ENCODE measurements at places on chromosomes 7 and 10. TPM values are rescaled to one million over a fixed set of nuclear protein-coding genes. Genes with fewer than 3 reads are reported as not detected.

COL17A1 gene
- polyA plus RNA-seq = 1.3 TPM

TYW1B gene
- 5.4 TPM for polyA plus RNA-seq

SPDYE9 gene
- polyA plus RNA-seq = 1.9 TPM

DNA sequence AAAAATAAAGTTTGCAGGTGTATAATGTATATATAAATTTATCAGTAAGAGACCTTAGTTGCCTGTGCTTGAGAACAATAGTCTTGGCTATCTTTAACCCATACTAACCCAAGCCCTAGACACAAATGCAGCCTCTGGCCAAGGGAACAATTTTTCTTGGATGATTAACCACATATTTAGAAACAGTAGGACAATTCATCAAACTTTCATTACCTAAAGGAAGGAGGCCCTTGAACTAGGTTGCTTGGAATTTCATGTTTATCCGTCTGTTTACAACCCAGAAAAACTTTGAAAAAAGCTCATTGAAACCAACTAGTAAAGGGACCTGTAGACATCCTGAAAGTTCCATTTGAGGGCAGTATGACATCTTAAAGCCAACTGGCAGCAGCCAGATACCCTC is 8.9 kb upstream of the ERLIN1 start:
- no peak for DNase-seq

GRCh38 chr7:95951997-95952795 is 179.8 kb downstream of the DYNC1I1 start:
- DNase-seq = no peak

EGFR gene
- 21.0 TPM for polyA plus RNA-seq

DNA sequence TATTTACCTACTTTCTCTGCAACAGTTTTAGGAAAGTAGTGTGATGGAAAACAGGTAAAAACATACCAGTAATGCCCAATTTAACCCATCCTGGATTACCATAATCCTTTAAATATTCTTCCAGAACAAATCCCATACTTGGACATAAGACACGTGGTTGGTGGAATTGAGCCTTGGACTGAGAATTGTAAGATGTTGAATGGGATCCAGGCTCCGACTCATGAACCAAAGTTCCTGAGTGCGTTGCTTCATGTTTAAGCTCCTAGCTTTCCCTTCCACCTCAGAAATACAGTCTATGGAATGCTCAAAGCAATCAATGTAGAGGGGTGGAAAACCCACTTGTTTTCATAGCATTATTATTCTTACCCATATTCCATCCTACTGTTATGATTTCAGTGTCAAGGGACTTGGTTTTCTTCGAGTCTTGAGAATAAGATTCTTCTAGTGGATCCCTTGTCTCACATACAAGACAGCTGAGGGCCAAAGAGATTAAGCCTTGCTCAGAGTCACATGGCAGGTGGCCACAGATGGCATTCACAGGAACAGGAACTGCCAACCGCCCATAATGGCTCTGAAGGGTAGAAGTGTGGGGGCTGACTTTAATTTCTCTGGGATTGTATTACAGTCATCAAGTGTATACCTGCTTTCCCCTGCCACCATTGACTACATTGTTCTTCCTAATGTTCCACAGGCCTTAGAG is 171.2 kb downstream of the GFRA1 start:
- DNase-seq = no peak

- no peak for DNase-seq
These were observed 86.4 kb downstream of the TMEM106B start for GRCh38 chr7:12297283-12298108.
